Type B pancreatic cell (in vitro differentiated cells): ENCODE measurements at places on chromosomes 2 and 18. TPM values are rescaled to one million over a fixed set of nuclear protein-coding genes. Genes with fewer than 3 reads are reported as not detected.

Gene KLHL14
- 0.81 and 6.1 TPM in 2 replicates for total RNA-seq

DNA sequence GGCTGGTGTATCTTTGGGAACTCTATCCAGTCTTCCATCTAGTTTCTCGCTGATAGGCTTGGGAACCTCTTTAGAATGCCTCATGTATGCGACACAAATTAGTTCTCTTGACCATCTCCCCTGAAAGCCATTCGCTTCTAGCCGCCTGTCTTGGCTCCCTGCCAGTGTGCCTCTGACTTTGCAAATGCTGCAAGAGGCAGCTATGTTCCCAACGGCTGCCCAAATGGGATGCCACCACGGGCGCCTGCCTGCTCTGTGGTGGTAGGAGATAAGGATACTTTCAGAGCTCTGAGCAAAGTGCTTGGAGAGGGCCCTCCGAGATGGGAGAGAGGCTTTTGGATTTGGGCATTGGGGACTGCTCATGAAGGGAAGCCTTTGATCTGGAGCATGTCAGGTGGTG lies 77.7 kb upstream of the IGFBP5 start:
- no peak for DNase-seq

DNA sequence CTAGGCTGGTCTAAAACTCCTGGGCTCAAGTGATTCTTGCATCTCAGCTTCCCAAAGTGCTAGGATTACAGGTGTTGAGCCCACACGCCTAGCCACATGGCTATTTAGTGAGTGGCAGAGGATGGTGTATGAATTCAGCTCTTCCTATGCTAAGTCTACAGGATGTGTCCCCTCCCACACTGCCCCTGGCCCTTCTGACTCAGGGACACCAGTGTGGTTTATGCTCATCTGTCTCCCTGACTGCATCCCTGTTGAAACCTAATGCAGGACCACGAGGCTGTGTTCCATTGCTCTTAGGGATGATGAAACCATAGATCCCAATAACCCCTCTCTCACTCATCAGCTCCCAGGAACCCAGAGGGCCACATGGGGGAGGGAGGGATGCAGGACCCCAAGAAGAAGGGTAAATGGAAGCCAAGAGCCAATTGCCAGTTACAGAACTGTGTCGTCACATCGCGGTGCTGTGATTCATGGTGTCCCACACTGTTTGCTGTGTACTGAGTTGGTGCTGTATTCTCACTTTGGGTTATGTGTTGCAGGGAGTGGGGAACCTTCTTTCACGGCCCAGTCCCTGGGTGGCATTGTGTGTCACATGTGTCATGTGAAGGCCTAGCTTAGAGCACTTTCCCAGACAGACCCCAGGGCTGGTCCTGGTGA lies 102.9 kb upstream of the HAAO start:
- DNase-seq = no peak

- DNase-seq = no peak
Observed at GRCh38 chr2:225112362-225113126, 70.3 kb upstream of the DOCK10 start.

- DNase-seq = no peak
Observed at GRCh38 chr2:48532824-48533223, 2.9 kb downstream of the STON1 start.
